ENCODE measurements at places on chromosomes 7 and 10. TPM values are rescaled to one million over a fixed set of nuclear protein-coding genes. Genes with fewer than 3 reads are reported as not detected.

GRCh38 chr10:133260895-133261725 lies 15.6 kb downstream of the ADAM8 start:
- DNase-seq, result peak; percentile 47

- DNase-seq, result no peak
Observed at GRCh38 chr7:102292813-102293798, 6.4 kb downstream of the SH2B2 start.

- no peak for DNase-seq
Observed at GRCh38 chr7:81761821-81762220, 8.0 kb downstream of the HGF start.

DNA sequence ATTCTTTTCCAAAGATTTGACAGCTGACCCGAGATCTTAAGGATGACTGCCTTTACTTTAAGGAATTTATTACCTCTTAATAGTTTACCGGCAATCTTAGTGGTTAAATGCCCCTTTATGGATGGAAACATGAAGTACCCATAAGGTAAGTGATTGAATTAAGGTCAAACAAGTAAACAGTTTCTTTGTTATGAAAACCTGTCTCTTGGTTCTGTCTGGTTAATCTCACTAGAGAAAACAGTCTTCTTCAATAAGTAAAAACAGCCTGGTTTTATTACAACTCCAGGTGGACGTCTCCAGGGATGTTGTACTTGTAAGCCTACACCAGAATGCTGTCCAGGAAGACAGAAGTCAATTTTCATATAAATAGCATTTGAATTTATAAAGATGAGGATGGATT lies 161.8 kb upstream of the MTPN start:
- DNase-seq, result no peak

The INMT gene
- total RNA-seq, result not detected

GRCh38 chr10:69639291-69640195 lies 9.5 kb downstream of the FAM241B start:
- peak; percentile 77 for DNase-seq

- DNase-seq, result no peak
Observed at GRCh38 chr7:32158076-32158475, 87.9 kb upstream of the PDE1C start.

The FGF8 gene
- total RNA-seq, result not detected

DNA sequence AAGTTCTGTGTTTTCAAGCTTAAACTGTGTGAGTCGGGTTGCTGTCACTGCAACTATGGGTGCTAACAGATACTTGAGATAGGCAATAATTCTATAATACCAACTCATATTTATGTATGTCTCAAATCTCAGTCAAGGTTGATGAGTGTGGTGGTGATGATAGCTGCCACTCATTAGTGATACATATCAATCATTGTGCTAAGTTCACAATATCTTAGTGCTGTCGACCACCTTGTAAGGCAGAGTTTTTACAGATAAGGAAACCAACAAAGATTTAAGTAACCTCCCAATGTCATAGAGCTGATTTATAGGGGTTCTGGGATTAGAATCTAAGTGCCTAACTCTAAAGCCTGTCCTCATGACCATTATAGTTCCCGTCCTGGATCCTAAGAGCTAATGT lies 82.5 kb downstream of the ELAPOR2 start:
- no peak for DNase-seq

The CFAP58 gene
- total RNA-seq, result 1.1 TPM

The CNPY1 gene
- total RNA-seq, result not detected

The TMEM176B gene
- total RNA-seq, result not detected

DNA sequence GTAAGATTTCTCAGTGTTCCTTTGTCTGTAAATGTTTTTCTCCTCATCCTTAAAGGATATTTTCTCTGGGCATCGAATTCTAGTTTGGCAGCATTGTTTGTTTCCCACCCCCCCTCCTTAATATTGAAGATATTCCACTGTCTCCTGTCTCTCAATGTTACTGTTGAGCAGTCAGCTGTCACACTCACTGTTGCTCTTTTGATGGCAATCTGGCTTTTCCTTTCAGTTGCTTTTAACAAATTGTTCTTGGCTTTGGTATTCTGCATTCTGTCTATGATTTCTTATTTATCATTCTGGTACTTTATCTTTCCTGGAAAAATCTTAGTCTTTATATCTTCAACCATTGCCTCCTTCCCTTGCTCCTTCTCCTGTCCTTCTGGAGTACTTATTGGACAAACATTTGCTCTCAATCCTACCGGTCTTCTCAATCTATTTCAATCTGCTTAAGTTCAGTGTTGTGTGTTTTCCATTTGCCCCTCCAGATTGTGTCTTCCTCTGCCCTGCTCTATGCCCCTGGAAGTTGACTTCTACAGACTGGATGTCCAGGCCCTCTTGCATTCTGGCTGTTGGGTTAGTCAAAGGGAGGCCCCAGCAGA lies 9.3 kb upstream of the GTPBP4 start:
- DNase-seq, result peak; percentile 16

GRCh38 chr7:150405584-150406311 lies 26.6 kb downstream of the ZNF775 start:
- DNase-seq, result no peak

DNA sequence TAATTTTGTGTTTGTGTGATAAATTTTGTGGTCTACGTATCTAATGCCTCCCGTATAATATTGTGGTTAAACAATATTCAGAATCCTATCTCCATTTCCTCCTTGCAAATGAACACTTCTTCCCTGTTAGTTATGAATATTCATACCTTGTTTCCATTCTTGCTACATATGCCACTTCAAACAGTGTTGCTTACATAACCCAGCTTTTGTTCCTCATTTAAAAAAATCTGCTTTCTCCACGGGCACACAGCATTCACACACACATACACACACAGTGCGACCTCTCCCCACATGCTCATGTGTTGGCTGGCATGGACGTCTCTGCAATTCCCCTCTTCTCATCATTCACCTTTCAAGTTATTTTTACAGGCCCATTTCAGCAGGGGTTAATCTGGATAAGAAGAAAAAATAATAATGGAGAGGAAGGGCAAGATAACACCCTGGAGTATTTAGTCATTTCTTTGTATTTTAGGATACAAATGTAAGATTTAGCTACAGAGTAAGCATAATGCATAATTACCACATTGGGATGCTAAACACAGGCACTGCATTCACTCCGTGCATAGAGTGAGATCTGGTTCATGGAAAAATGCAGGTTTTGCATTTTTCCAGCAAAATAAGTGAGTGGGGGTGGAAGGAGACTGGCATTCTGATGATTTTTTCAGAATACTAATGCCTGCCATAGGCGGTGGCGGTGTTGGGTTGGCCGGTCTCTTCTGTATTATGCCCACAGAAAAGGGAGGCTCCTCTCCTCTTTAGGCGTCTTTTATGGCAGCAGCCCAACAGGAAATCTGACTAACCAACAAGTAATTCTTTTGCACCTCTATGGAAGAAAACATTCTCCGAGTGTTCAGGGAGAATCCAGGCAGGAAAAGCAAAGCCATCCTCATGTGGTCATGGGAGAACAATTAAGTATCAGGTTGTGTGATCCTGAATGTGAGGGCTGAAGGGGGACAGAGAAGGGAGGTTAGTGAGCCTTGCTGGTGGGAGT lies 31.7 kb upstream of the ELMO1 start:
- peak; percentile 70 for DNase-seq

DNA sequence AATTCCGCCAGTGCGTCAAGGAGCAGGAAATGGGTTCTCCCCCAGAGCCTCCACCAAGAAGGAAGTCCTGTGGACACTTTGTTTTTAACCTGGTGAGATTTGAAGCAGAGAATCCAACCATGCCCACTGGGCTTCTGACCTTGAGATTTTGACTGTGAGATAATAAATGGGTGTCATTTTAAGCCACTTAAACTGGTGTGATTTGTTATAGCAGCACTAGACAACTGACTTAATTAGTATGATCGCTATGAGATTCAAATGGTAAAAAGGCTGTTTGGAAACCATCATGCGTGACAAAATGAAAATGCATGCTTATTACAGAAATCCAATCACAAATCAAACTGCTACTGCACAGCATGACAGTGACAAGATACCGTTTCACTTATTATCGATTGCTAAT lies 98.0 kb downstream of the ADAM12 start:
- DNase-seq, result no peak
